AG04449 (cell line): ENCODE measurements at places on chromosomes 1 and 21.

- DNase-seq = no peak
Observed at GRCh38 chr1:233281711-233282581, 13.6 kb downstream of the PCNX2 start.

- no peak for DNase-seq
Observed at GRCh38 chr1:55555956-55556725, 341.0 kb upstream of the USP24 start.

DNA sequence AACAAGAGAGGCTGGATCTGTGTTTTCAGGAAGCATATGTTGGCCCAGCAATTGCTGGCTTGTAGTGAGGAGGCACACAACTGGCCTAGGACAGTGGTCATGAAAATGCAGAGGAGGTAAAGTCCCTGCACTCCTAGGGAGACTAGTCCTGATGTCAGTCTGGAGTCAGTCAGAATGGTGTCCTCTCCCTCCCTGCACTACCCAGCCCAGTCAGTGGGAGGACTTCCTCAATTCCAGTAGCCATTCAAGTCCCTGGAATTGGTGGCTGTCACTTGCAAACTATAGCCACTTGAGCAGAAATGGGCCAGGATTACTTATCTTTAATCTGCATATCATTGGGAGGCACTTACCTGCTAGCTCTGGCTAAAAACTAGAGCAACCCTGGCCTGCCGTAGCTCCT, 18.6 kb downstream of the NDUFS5 start:
- no peak for DNase-seq

DNA sequence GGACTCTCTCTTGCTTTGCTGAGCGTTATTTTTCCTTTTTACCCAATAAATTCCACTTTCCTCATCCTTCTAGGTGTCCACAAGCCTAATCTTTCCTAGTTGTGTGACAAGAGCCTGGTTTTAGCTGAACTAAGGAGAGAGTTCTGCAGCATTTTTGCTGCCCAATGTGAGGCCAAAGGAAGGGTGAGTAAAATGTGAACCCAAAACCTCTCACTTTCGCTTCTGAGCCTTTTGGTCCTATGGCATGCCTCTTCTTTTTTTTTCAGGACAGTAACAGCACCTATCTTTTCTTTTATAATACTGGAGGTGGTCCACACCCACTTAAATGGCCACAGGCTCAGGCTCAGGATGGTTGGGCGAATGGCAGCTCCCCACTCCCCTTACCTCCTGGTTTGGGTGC, 111.1 kb downstream of the COP1 start:
- no peak for DNase-seq

DNA sequence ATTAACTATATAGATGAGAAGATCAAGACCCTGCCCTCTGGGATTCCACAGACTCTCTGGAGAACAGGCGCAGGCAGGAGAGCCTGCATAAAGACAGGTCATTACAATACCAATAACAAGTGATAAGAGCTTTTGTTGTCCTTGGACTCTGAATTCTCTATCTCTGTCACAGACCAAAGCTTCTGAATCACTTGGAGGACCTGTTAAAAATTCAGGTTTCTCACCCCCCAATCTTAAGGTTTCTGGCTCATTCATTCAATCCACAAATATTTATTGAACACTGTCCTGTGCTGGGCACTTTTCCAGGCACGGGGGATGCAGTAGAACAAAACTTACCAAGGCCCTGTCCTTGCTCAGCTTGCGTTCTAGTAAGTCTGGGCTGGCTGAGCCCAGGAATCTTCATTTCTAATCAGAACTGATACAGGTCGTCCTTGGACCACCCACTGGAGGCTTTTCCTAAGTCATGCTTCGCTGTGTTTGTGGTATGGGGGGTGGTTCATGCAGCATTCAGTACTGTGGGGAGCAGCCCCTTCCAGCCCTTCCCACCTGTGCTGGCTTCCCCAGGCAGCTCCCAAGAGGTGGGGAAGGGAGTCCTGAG, 1.4 kb downstream of the EFNA4 start:
- DNase-seq = no peak

GRCh38 chr1:180231506-180231921, 1.4 kb downstream of the LHX4 start:
- DNase-seq = no peak

GRCh38 chr1:109978761-109979488, 5.6 kb upstream of the AHCYL1 start:
- no peak for DNase-seq

- DNase-seq = no peak
Observed at GRCh38 chr1:118786454-118787155, 201.5 kb downstream of the TBX15 start.

GRCh38 chr1:211492511-211493132, 660 bp upstream of the RD3 start:
- no peak for DNase-seq

DNA sequence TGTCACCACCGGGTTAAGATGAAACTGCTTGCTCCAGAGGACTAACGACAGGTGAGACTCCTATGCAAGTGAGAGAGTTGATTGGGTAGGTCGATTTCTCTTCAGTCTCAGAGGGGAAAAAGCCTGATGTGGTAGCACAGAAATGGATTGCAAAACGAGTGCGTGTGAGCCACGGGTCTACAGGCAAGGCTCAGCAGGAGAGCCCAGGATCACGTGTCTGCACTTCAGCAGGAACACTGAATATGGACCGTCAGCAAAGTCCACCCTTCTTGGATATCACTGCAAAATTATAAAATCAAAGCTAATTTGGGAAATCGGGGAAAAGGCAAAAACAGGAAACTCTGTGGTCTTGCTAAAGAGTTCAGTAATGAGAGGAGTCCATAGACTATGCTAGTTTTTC, 107.7 kb upstream of the ZNF648 start:
- DNase-seq = no peak

GRCh38 chr21:23578027-23578426, 2029.3 kb downstream of the MRPL39 start:
- DNase-seq = no peak

DNA sequence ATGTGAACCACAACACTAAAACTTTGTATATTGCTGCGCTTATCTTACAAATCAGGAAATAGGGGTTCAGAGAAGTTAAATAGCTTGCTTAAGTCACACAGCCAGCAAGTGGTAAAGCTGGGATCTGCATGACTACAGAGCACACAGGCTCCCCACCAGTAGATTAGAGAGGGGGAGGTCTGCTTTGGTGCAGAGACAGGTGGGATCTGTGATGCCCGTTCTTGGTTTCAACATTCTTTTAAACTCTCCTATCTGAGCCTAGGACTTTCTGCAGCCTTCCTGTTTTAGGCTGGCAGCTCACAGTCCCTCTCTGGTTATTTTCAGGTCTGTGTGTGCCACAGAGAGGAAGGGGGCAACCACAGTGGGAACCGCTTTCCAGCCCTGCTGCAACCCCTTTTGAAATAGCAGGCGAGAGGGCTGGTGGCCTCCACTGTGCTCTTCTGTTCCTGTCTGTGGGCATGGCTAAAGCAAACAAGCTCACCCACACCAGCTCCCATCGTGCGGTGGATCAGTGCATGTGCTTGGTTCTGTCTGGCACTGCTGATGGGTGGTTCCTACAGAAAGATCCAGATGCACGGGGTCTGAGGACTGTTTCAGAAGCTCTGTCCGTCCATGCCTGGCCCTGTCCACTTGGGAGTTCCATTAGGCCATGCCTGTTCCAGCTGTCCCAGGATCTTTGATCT, 1.7 kb upstream of the IL6R start:
- no peak for DNase-seq

GRCh38 chr1:9689971-9690381, 38.4 kb downstream of the PIK3CD start:
- no peak for DNase-seq

DNA sequence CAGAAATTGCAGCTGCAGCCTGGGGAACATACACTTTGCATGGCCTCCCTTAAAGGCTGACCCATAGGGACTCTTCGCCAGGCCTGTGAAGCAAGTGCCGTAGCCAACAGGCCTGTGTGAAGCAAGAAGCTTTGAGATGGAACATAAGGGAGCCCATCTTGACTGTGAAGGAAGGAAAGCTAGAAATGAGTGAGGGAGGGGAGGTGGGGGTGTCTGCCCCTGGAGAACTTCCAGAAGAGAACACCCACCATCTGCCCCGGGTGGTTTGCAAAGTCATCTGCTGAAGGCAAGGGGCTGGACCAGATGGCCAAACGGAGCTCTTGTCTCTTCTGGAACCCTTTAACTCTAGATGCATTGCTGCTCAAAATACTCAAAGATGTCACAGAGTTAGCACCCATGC, 103.3 kb upstream of the GRIK3 start:
- no peak for DNase-seq

- no peak for DNase-seq
Observed at GRCh38 chr1:162172311-162173102, 103.0 kb downstream of the NOS1AP start.

DNA sequence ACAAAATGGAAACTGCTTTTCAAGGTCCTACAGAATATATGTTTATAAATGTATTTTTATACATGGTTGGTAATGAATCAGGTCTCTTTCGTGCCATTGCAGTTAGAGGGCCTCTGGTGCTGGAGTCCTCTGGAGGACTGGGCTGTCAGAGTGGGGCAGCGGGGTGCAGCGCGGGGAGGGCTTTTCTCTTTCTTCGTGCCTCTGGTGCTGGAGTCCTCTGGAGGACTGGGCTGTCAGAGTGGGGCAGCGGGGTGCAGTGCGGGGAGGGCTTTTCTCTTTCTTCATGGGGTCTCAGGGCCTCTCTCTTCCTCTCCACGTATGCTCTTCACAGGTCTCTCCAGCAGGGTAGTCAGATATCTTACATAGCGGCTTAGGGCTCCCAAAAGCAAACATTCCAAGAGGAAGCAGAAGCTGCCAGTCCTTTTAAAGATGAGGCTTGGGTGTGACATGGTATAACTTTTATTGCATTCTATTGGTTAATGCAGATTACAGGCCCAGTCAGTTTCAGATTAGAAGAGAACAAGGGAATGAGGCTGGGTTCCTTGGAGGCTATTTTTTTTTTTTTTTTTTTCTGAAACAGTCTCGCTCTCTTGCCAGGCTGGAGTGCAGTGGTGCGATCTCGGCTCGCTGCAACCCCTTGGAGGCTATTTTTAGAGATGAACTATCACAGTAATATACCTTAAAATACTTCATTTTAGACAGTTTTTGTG, 13.1 kb downstream of the SDCCAG8 start:
- no peak for DNase-seq

DNA sequence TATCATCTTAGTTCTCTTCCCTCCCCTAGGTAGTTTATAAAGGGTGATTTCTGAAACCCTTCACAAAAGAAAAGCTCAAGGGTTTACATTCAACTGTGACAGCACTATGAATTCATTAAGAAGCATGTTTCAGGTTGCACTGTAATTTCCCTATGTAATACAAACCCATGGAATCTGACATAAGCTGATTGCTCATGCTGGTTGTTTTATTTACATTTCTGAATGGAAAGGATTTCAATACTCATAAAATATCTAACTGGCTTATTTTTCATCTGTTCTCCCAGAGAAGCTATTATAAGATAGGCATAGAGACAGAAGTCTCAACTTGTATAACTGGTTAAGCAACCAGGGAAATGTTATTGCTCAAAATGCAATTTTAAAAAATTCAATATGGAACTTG, 20.5 kb downstream of the WNT2B start:
- no peak for DNase-seq

DNA sequence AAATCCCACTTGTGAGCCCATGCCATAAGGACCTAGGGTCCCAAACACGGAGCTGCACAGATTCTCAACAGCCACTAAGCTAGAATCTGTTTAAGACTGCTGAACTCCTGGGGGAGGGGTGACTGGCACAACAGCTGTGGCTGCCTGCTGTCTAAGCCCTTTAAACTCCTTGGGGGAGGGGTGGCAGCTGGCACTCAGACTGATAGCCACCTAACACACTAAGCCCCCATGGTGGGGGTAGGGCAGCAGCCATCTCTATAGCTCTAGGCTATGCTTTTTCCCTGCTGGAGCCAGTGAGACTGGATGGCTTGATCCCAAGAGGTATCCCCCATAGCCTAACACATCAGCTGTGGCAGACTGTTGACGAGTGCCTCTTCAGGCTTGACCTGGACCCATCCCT, 73.3 kb upstream of the FMO3 start:
- DNase-seq = no peak

GRCh38 chr1:236508593-236509027, 15.2 kb upstream of the LGALS8 start:
- DNase-seq = no peak

DNA sequence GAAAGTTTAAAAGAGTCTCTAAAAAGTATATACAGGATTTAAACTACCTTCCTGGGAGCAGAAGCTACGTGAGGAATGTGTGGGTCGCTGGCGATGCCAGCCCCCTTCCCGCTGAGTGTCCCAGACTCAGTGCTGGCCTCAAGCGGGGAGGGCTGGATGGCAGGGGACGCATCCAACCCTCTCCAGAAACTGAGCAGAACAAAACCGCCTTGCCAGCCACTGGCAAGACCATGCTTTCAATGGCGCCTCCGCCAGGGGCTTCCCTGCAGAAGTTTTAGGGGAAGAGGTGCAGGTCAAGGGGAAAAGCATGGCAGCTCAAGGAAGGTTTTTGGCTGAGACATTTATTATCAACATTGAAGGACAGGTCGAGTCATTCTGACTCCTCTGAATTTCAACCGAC, 26.1 kb downstream of the NADK start:
- DNase-seq = no peak

DNA sequence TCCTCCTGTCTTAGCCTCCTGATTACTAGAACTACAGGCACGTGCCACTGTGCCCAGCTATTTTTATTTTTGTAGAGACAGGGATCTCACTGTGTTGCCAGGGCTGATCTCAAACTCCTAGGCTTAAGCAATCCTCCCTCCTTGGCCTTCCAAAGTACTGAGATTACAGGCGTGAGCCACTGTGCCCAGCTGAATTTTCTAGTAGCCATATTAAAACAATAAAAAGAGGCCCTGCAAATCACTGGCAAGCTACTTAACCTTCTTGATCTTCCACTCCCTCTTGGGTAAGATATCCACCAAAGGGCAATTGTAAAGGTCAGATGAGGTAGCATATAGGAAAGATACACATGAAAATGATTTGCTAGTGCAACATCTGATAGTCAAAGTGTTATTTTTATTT, 65.6 kb upstream of the SRSF10 start:
- DNase-seq = no peak

DNA sequence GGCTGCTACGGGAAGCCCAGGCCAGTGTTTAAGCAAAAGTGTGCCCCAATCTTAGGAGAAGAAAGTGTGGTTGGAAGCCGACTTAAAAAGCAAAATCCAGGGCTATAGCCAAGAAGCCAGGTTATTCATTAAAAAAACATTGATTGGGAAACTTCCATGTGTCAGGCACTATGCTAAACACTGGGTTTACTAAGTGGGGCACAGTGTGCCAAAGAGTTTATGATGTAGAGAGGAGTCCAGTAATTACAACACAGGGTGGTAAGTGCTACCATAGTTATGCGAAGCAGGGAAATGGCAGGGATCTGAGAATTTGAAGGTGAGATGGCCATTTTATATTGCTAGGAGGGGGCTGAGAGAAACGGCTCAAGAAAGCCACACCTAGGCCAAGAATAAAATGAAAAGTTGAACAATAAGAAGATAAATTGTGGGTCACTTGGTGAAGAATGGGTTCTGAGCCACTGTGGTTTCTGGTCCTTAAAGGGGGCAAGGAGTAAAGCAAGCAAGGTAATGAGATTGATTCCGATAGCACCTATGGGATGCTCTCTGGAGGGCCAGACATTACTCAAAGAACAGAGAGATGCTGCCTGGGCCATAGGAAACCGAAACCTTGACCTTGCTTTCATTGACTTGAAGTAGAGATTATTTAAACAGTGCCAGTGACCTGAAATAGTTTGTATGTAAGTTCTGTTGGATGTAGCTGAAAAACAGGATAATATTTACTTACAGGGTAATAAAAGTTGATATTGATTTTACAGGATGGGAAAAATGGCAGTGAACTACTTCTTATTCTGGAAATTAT, 177.8 kb downstream of the GIPC2 start:
- peak; percentile 40 for DNase-seq
